ENCODE measurements at places on chromosomes 4 and X. TPM values are rescaled to one million over a fixed set of nuclear protein-coding genes. Genes with fewer than 3 reads are reported as not detected.

NCAPG gene
- total RNA-seq = 66.6 TPM

CT45A10 gene
- not detected for total RNA-seq

RAB39B gene
- total RNA-seq = 9.8 TPM

SMARCAD1 gene
- 26.1 TPM for total RNA-seq

ADH7 gene
- total RNA-seq = not detected

ARMCX1 gene
- total RNA-seq = 0.72 TPM

PRR32 gene
- not detected for total RNA-seq

DCAF8L2 gene
- total RNA-seq = not detected

ADGRG4 gene
- not detected for total RNA-seq

TCEAL7 gene
- total RNA-seq = not detected

ZNF185 gene
- 1.6 TPM for total RNA-seq

PAGE1 gene
- not detected for total RNA-seq

RENBP gene
- 18.8 TPM for total RNA-seq

All from activated naive CD8-positive, alpha-beta T cell treated with anti-CD3 and anti-CD28 coated beads, Interleukin-2, amount 10 ng/mL, durations not matched to agents 7 days and 5 days (primary cell).